T-cell (primary cell): ENCODE measurements at places on chromosomes 12 and 14. TPM values are rescaled to one million over a fixed set of nuclear protein-coding genes. Genes with fewer than 3 reads are reported as not detected.
A peak's percentile ranks its signal among the peaks of the same experiment; 100 is the strongest.

SLCO1B3 gene
- total RNA-seq, result not detected

GRCh38 chr14:31954991-31955390, 122.1 kb upstream of the ARHGAP5 start:
- H3K4me1 ChIP-seq, result no peaks in the 10 kb centered on the region
- H3K27me3 ChIP-seq, result no peaks in the 10 kb centered on the region
- H3K36me3 ChIP-seq, result no peaks in the 10 kb centered on the region
- H3K4me3 ChIP-seq, result no peak overlapping the region
- H3K27ac ChIP-seq, result no peak overlapping the region
- DNase-seq, result no peak

- peak overlapping the region; percentile 76 for H3K27ac ChIP-seq
- peaks cover 20% of the 10 kb centered on the region for H3K4me1 ChIP-seq
- peak overlapping the region; percentile 70 for H3K4me3 ChIP-seq
- peaks cover 6% of the 10 kb centered on the region for H3K36me3 ChIP-seq
- no peaks in the 10 kb centered on the region for H3K27me3 ChIP-seq
- peak; percentile 63 for DNase-seq
These were observed 4.5 kb upstream of the SETD1B start for GRCh38 chr12:121799156-121799841.

TMEM179 gene
- total RNA-seq, result not detected

DNA sequence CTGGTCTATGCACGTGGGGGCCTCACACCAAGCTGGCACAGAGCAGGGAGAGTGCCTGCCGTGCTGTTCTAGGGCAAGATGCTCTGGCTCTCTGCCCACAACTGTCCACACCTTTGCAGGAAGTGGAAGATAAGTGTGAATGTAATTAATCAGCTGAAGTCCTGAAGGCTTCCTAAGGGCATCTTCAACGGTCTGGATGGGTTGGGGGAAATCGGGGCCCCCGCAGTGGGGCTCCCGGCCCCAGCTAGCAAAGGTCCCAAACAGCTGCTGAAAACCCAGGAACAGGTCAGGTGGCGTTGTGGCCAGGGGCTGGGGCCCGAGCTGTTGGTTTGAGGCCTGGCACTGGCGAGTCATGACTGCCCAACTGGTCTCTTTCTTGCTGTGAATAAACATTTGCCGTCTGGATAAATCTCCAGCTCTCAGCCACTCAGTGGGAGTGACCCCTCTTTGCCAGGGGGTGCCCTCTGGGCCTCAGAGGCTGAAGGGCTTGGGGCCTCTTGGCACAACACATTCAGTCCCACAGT, 6.7 kb upstream of the SLC25A29 start:
- DNase-seq, result no peak
- H3K27ac ChIP-seq, result no peak overlapping the region
- H3K4me1 ChIP-seq, result no peaks in the 10 kb centered on the region
- H3K4me3 ChIP-seq, result no peak overlapping the region
- H3K36me3 ChIP-seq, result no peaks in the 10 kb centered on the region

DNA sequence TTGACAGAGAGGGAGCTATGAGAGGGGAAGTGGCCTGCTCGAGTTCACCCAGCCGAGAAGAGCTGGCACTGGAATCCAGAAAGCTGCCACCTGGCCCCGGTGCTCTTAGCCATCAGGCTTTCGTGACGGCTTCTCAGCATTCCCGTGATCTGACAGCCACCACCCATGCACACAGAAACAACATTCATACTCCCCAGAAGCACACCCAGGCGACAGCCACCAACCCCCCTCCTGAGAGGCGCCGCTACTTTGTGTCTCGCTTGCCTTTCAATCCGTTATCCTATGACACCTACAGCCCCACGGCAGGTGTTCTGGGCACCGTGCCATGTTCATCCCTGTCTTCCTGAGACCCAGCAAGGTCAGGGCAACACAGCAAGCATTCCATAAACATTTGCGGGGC, 31.4 kb downstream of the PSMC1 start:
- no peaks in the 10 kb centered on the region for H3K4me1 ChIP-seq
- no peak overlapping the region for H3K4me3 ChIP-seq
- no peak overlapping the region for H3K27ac ChIP-seq

DNA sequence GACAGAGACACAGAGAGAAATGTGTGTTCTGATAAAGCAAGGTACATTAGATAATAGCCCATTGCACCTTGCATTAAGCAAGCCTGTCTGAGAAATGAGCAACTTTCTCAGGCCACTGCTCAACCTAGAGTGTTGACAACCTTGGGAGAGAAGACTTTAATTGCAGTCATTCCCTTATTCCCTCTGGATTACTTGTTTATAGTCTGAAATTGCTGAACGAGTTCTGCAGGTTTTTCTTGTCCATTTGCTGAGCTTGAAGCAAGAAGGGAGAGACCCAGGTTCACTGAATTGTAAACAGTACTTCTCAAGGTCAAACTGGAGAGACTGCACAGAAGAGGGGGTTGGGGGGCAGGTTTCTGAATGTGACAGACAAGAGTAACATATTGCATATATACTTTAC, 159.4 kb upstream of the PLEKHG7 start:
- H3K4me1 ChIP-seq, result peaks cover 10% of the 10 kb centered on the region
- no peak overlapping the region for H3K4me3 ChIP-seq
- H3K27ac ChIP-seq, result no peak overlapping the region

GRCh38 chr12:128818065-128819022, 5.4 kb downstream of the SLC15A4 start:
- H3K27me3 ChIP-seq, result no peaks in the 10 kb centered on the region
- DNase-seq, result no peak
- peak overlapping the region; percentile 56 for H3K27ac ChIP-seq
- H3K4me1 ChIP-seq, result peaks cover 9% of the 10 kb centered on the region

RASAL1 gene
- 0.85 TPM for total RNA-seq

GLIPR1 gene
- total RNA-seq, result 63.1 TPM

C1QL4 gene
- not detected for total RNA-seq

DNA sequence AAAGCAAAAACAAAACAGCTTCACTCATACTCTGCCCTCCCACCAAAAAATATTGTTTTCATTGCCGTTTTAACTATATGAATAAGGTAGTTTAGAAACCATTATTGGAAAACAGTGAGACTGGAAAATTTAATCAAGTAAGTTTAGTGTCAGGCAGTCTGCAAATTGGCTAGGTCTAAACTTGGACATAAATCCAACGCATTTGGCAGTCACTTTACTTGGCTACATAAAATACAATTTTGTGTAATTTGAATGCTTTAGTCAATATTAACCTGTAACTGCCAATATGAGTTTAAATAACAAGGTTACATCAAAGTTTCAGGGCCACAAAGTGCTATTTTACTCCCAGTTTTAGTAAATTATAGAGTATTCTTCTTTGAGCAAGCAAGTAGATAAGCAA, 202.3 kb upstream of the SLC38A2 start:
- H3K27me3 ChIP-seq, result no peaks in the 10 kb centered on the region
- DNase-seq, result no peak
- H3K4me1 ChIP-seq, result no peaks in the 10 kb centered on the region
- no peaks in the 10 kb centered on the region for H3K36me3 ChIP-seq
- H3K27ac ChIP-seq, result no peak overlapping the region
